ENCODE measurements at places on chromosomes 11 and 22.
A peak's percentile ranks its signal among the peaks of the same experiment; 100 is the strongest.

GRCh38 chr11:83287631-83288030, 1.5 kb upstream of the CCDC90B start:
- ATAC-seq, result no peak

- peak; percentile 58 for ATAC-seq
Observed at GRCh38 chr11:90221803-90222458, 918 bp downstream of the CHORDC1 start.

DNA sequence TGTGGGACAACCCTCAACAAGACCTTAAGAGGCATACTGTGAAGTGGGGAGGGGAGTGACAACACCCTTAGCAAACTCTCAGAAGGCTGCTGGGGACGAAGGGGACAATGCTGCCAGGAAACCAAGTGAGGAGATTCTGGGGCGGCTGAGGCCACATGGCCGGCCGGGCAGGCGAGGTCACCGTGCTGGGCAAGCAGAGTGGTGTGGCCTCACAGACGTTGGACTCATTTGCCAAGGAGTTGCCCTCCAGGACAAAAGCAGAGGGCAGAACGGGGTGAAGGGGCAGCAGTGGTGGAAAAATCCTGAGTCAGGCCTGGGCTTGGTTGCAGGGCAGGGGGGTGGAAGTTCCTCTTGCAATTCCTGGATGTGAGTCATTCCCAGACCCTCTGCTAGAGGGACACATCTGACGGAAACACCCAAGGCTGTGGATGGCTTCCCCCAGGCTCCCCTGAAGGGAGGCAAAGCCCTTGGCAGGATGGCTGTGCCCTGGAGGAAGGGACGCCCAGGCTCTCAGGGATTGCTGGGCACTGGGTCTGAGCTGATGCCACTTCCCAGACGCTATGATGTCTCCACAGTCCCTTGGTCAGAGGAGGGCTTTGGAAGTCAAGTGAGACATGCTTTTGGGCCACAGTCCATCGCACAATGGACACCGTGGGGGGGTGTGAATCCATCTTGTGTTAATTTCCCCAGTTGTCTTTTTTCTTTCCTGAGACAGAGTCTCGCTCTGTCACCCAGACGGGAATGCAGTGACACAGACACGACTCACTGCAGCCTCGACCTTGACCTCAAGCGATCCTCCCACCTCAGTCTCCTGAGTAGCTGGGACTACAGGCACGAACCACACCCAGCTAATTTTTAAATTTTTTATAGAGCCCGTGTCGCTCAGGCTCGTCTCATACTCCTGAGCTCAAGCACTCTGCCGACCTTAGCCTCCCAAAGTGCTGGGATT, 16.2 kb upstream of the SHANK3 start:
- ATAC-seq, result peak; percentile 77

DNA sequence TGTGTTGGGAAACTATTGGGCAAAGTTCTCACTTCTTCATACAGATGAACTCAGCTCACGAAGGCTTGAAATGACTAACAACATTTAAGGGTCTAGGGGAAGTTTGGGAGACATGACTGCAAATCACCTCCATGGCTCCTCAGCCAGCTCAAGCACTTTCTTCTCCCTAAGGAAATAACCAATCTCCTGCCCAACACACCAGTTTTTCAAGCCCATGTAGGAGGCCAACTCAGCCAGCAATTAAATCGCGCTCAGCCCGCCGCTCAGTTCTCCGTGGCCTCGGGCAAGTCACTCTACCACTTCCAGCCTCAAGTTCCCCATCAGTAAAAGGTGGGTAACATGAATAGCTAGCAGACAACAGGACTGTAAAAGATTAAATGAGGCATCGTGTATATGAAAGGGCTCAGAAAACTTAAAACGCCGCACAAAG, 796 bp downstream of the POLDIP3 start:
- no peak for ATAC-seq

DNA sequence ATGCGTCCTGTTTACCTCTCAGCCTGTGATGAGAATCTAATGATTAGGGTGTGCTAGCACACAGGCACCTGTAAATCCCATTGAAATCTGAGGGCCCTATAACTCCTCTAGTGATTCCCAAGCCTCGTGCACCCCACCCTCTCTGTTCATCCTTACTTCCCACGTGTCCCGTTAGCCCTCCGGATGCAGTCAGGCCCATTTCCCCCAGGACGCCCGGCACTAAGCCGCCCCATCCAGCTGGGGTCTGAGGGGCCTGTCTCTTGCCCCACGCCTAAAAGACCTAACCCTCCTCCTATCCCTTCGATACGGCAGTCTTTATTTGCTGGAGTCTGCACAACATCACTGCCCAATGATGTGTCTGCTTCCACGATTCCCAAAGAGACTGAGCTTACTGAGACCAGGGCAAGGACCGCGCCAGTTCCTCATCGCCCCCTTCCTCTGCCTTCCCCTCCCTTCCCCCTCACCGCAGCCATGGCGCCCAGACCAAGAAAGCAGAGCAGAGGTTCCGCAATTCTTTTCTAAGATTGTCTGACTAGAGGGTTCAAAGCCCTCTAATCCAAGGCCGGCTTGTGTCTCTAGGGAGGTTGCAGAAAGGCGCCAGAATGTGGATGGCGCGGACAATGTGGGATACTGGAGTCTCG, 1.1 kb upstream of the FADS2 start:
- ATAC-seq, result no peak

GRCh38 chr11:76656571-76657081, 13.9 kb downstream of the LRRC32 start:
- no peak for ATAC-seq

DNA sequence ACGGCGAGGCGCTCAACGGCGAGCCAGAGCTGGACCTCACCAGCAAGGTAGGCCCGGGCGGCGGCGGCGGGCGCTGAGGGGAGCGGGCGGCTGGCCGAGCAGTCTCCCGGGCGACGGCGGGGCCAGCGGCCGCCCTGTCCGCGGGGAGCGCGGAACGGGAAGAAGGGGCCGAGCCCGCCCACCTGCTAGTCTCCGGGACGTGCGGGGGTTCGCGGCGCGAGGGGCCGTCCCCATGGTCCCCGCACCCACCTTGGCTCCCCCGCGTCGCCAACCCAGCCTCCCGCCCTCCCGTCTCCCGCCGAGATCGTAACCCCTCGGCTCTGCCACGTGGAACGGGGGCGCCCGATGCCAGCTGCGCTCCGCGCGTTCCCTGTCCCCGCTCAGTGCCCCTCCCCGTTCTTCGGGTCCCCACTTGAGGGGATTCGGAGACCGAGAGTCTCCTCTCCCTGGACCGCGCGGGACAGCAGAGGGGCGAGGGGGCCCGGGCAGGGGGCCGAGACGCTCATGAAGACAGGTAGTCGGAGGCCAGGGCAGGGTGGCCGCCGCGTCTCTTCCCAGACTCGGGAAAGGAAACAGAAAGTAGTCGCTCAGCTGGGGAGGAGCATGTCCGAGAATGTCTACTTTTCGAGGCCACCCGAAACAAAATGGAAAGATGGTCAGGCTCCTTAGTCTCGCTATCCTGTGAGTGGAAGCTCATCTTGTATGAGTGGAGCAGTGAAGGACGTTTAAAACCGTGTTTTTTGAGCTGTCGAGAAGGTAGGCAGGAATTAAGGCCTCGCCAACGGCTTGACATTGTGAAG, 557 bp downstream of the GTPBP1 start:
- ATAC-seq, result peak; percentile 16

DNA sequence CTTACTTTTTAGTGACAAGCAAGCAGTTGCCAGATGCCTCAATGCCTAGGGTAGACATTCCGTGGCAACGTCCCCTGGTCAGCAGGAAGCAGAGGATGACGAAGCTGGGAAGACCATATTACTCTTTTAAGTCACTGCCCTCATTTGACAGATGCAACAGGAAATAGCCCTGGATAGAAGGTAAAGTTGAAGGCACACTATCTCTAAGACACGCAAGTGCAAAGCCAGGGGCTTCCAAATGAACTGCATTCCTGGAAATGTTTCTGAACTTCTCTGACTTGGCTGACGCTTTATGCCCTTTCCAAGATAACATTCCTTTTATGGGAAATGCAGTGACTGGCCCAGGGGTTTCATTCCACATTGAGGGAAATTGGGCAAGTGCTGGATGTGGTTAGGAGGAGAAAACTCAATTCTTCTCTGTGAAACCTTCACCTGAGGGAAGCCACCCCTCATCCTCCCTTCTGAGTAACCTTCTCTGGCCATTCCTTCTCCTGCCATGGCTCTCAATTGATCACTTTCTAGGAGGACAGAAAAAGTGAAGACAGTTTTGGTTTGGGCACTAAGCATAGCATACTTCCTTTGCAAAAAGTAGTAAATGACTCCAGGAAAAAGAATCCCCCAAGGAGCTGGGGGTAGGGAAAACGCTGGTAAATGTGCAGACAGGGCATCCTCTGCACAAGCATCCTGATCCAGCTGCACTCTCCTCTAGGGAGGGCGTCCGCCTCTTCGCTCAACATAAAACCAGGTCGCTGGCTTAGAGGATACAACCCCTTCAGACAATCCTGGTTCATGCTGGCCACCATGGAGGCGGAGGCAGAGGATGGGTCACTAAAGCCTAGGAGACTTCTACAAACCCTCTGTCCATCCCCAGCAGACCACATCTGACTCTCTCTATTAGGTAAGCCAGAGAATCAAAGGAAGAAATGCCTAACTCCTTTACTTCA, 14.5 kb downstream of the PCSK7 start:
- peak; percentile 10 for ATAC-seq

DNA sequence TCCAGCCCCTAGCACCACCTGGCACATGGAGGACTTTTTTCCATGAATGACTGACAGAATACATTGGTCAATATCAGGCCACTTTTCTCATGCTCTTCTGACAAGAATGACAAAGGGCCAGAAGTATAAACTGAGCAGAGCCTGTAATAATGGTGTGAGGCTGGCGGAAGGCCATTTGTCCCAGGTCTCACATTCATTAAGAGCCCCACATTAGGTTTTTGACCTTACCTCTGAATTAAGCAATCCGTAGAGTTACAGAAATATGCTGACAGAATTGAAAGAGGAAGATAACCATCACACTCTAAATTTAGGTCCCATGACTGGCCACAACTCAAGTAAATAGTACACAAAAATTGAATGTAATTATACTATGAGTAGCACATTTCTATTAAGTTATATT, 55.2 kb downstream of the SYT9 start:
- ATAC-seq, result no peak

DNA sequence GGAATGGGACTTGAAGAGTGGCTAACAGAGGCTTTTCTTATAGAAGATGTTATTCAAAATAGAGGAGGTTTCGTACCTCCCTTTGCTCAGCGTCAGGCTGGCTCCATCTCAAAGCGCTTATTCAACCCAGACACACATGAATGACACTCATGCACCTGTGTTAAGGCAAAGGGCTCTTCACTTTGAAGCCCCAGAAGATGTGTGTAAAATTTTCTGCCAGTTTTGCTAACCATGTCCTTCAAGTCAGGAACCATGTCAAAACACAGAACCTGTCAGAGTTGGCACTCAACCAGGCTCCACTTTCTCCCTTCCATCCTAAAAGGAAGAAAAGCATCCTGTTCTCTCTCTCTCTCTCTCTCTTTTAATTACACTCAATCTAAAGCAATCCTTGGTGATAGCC, 352.8 kb upstream of the NARS2 start:
- no peak for ATAC-seq

DNA sequence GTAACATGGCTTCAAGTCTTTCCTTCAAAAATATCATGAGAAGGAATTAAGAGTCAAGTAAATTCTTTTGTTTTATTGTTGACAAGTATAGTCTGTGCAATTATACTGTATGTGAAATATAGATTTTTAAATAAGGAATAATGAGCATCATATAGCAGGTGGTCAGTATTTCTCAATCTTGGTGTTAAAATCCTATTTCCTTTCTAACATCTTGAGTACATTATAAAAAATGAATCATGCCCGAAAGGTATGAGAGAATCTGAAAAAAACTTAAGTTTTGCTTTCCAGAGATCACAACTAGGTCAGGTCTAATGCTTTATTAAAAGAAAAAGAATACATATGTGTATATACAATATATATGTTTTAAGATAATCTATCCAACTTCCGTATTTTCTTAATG, 53.1 kb downstream of the KIF18A start:
- no peak for ATAC-seq

DNA sequence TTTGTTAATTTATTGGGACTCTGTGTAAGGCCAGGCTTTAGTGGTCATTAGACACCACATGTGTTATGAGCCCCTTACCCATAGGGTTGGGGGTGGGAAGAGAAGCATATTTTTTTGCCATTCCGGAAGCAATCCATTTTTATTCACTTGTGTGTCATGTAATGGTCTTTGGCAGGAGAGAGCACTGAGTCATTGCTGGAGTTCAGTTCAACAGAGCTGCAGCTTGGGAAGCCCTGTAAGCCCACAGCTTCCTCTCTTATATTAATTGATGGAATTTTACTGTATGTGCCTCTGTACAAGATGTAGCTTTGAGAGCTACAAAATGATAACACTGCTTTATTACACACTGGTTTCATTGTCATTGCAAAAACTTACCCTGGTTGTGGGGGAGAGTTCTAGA, 177.3 kb upstream of the SORL1-AS1 start:
- ATAC-seq, result peak; percentile 83

- no peak for ATAC-seq
Observed at GRCh38 chr11:63931045-63931444, 7.8 kb upstream of the NAA40 start.

GRCh38 chr11:71525938-71526495, 1.1 kb upstream of the KRTAP5-7 start:
- ATAC-seq, result no peak

- peak; percentile 98 for ATAC-seq
Observed at GRCh38 chr11:126607374-126607773, 251.9 kb downstream of the ST3GAL4 start.

DNA sequence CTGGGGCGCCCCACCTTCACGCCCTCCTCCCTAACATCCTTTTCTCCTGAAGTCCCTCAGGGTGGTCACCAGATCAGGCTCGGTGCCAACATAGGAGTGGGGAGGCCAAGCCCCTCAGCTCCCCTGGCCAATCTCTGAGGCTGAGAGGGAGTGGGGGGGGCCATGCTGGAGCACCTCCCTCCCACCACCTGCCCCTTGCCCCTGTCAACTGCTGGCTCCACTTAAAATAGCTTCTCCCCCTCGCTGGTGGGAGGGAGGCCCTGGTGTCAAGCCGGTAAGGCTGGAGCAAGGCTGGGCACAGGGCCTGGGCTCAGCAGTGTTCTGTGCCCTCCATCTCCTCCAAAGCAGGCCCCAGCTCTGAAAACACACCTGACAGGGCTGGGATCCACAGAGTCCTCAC, 4.9 kb downstream of the PLXNB2 start:
- no peak for ATAC-seq

DNA sequence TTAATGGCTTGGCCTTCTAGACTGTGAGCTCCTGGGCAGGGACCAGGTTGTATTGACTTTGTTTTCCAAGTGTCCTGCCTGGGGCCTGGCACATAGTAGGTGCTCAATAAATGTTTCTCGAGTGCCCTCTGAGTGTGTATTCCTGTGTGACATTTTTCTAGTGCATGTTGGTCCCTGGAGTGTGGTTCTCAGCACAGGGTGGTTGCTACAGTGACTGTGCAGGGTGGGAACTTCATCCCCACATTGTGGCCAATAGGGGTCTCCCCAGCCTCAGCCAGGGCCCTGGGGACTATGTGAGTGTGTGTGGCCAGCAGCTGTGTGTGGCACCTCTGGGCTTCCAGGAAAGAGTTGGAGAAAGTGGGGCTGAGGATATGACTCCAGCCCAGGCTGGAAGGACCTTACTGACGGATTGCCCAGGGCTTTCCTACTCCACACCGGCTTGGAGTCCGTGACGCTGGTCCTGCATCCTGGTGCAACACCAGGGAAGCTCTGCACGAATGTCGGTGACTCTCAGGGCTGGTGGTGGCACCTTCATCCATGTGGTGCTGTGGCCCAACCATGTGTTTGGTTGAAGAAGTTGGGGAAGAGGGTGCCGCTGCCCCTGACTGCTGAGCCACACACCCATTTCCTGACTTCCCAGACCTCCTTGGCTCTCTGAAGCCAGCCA, 9.0 kb upstream of the MARK2 start:
- ATAC-seq, result peak; percentile 82

GRCh38 chr11:40506226-40506625, 953.2 kb downstream of the LRRC4C start:
- ATAC-seq, result no peak

- peak; percentile 39 for ATAC-seq
Observed at GRCh38 chr11:44592125-44592940, 26.9 kb downstream of the CD82 start.
